ENCODE measurements at places on chromosomes 5 and 9. TPM values are rescaled to one million over a fixed set of nuclear protein-coding genes. Genes with fewer than 3 reads are reported as not detected.
A peak's percentile ranks its signal among the peaks of the same experiment; 100 is the strongest.

Gene RETREG1
- total RNA-seq, result 8.5 TPM

Gene PLEKHG4B
- total RNA-seq, result 1.4 TPM

Gene IZUMO3
- total RNA-seq, result not detected

Gene NMUR2
- not detected for total RNA-seq

Gene GFI1B
- total RNA-seq, result not detected

Gene DEPDC1B
- total RNA-seq, result 23.8 TPM

Gene GHR
- total RNA-seq, result 2.2 TPM

GRCh38 chr5:160458806-160459800 lies 37.4 kb downstream of the PTTG1 start:
- 0 out of 2 replicates have a peak, but pooled peaks cover 3% of the 10 kb centered on the region for H3K27me3 ChIP-seq
- H3K4me3 ChIP-seq, result no peak overlapping the region
- no peak overlapping the region for H3K27ac ChIP-seq
- no peaks in the 10 kb centered on the region for H3K36me3 ChIP-seq

DNA sequence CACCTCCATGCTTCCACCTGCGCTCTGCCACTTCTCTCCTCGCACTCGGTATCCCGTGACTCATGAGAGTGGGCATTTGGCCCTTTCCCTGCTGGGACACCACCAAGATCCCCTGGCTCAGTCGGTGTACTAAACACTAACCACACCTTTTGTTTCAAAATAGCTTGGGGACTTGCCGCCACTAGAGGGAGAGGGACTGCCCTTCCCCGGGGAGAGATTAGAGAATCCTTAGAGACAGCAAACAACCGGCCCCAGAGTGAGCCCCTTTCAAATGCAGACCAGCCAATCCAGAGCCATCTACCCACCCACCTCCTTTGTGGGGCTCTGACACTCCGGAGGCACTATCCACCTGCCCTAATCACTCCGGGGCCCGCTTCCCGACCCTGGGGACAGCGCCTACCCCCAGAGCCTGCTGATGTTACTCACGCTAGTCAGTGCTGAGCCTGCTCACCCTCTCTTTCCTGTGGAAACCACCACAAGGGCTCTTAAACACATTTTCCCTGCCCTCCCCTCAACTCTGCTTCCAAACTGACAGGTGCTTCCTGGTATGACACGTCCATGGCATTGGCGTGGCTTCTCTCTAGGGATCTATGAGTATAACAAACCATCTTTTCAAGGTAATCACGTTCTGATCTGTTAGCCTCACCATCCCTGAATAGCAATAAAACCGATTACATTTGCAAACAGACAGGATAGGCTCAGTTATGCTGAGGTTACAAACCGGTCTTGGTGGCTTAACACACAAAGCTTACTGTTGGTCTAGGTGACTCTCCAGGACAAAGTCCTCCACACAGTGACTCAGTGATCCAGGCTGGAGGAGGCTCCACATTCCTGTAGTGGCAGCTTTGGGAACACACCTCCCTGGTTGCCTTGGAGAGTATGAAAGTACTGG lies 180.1 kb upstream of the MVB12B start:
- peak; percentile 41 for DNase-seq
- H3K4me3 ChIP-seq, result no peak overlapping the region
- no peaks in the 10 kb centered on the region for H3K4me1 ChIP-seq

GRCh38 chr5:131363811-131364506 lies 100.1 kb downstream of the CDC42SE2 start:
- H3K36me3 ChIP-seq, result no peaks in the 10 kb centered on the region
- no peaks in the 10 kb centered on the region for H3K27me3 ChIP-seq
- no peak overlapping the region for H3K27ac ChIP-seq
- H3K4me3 ChIP-seq, result no peak overlapping the region

GRCh38 chr5:134409321-134409720 lies 2.4 kb downstream of the CDKN2AIPNL start:
- H3K4me3 ChIP-seq, result 0 out of 2 replicates have a peak overlapping the region, but pooled peaks have one; percentile 24
- no peaks in the 10 kb centered on the region for H3K36me3 ChIP-seq
- no peak overlapping the region for H3K27ac ChIP-seq

DNA sequence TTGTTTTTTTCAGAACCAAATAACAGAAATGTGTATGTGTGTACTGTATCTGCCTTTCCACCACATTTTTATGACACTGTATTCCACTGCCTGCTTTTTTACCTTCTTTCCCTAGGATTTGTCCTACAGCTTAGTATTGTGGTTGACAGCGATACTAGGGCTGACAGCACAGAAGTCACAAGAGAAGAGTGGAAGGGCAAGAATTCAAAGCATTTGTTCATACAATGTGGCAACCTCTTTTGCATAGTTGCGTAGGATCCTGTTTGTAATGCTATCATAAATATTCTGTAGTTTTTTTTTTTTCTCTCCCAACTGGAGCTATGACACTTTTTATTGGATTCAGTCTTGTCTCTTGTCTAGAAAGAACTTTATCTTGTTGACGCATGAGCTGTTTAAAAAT lies 5.6 kb upstream of the BNIP1 start:
- H3K27ac ChIP-seq, result no peak overlapping the region
- H3K27me3 ChIP-seq, result no peaks in the 10 kb centered on the region
- no peaks in the 10 kb centered on the region for H3K4me1 ChIP-seq
- no peak overlapping the region for H3K4me3 ChIP-seq

GRCh38 chr5:104635227-104635626 lies 1072.6 kb upstream of the NUDT12 start:
- H3K27me3 ChIP-seq, result no peaks in the 10 kb centered on the region
- H3K4me3 ChIP-seq, result no peak overlapping the region
- peak; percentile 37 for DNase-seq
- no peaks in the 10 kb centered on the region for H3K4me1 ChIP-seq

DNA sequence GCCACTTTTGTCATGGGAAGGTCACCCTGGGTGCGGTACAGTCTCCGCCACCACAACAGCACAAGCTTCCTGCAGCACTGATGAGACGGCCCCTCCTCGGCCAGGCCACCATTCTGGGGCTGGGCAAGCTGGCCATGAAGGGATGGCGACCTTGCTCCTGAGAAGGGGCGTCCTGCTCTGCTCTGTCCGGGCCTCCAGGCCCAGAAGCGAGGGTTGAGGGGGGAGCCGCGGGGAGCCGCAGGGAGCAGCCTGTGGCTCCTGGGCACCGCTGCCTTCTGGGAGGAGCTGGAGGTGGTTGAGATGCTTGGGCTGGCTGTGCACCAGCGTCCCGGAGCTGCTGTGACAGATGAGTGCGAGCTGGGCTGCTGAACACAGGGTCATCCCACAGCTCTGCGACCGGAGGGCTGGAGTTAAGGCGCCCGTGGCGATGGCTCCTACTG lies 84.3 kb upstream of the RAPGEF1 start:
- 0 out of 2 replicates have a peak, but pooled peaks cover 4% of the 10 kb centered on the region for H3K27me3 ChIP-seq
- H3K4me1 ChIP-seq, result peaks cover 4% of the 10 kb centered on the region
- DNase-seq, result no peak
- H3K36me3 ChIP-seq, result no peaks in the 10 kb centered on the region
- H3K27ac ChIP-seq, result no peak overlapping the region
- H3K4me3 ChIP-seq, result no peak overlapping the region

DNA sequence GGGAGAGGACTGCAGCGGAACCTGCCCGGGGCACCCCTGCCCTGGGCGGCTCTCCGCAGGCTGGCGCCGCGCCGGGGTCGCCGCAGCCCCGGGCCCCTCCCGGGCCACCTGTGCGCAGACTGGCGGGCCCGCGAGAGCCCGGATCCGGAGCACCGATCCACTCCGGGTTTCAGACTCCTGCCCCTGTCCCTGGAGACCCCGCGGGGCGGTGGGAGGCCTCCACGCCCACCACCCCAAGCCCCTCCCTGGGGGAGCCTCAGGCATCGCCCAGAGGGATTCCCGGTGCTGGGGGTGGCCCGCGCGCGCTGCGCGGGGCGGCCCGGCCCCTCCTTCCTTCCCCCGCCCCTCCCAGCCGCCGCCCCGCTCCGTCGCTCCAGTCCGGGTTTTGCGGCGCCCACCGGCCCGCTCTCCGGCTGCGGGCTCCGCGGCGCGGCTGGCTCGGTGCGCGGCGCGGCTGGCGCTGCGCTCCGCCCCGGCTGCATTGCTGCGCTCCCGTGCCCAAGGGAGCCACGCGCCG lies at the start of gene UNC5A:
UNC5A (plus strand) TSS at position 479 of the 517 bp plus-strand sequence. CDS start 192 bp downstream, outside the sequence.
- no peaks in the 10 kb centered on the region for H3K36me3 ChIP-seq
- H3K27me3 ChIP-seq, result peaks cover 39% of the 10 kb centered on the region
- H3K4me1 ChIP-seq, result peaks cover 10% of the 10 kb centered on the region
- DNase-seq, result peak; percentile 51
- peak within 1 kb of the TSS; percentile 56 for H3K4me3 ChIP-seq
- no peak within 1 kb of the TSS for H3K27ac ChIP-seq

DNA sequence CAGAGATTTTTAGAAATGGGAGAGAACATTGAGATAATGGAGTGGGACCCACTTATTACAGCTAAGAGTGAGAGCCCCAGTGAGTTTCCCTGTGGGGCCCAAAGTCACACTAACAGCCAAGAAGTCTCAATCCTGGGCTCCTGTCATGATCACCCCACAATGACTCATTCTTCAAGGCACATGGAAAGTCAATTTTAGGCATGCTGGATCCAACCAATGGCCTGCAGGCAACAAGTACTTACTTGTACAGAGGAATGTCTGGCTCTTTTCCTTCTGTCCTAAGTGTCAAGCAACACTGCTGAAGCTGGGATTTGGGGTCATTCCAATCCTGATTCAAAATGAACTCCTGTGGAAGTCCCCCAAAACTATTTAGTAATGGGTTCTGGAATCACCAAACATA lies 123.1 kb downstream of the DROSHA start:
- no peaks in the 10 kb centered on the region for H3K27me3 ChIP-seq
- H3K27ac ChIP-seq, result no peak overlapping the region
- no peak overlapping the region for H3K4me3 ChIP-seq
- H3K4me1 ChIP-seq, result peaks cover 15% of the 10 kb centered on the region

- H3K27ac ChIP-seq, result no peak overlapping the region
- no peak for DNase-seq
- H3K36me3 ChIP-seq, result no peaks in the 10 kb centered on the region
Measured at GRCh38 chr5:170345971-170346370, 43.2 kb downstream of the KCNMB1 start.

GRCh38 chr5:17808566-17808965 lies 174.3 kb downstream of the TAF11L14 start:
- H3K4me1 ChIP-seq, result peaks cover 15% of the 10 kb centered on the region
- no peaks in the 10 kb centered on the region for H3K36me3 ChIP-seq

DNA sequence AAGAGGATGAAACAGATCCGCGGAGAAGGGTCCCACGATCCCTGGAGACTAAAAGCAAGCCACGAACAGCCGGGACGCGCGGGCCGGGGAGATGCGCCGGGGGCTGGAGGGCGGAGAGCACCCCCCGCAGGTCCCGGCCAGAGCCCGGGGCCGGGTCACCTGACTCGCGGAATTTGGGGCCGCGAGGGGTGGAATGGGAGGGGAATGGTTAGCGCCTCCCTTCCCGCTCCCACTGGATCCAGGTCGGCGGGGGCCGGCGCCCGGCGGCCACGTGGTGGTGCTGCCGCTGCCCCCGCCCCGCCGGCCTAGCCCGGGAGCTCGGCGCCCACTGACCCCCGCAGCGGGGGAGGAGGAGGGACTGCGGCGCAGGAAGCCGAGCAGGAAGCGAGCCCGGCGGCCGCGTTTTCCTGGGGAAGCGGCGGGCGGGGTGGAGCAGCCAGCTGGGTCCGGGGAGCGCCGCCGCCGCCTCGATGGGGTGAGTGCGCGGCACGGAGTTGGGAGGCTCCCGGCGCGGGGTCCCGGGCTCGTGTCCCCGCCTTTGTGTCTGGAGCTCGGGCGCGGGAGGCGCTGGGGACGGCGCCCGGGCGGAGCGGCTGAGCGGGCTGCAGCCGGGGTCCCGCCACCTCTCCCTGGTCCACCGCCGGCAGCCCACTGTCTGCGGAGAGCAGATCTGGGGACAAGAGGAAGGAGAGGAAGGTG lies at the start of gene RAI14:
RAI14 (plus strand) TSS at position 328 of the 699 bp plus-strand sequence. CDS start 30,592 bp downstream, outside the sequence.
- H3K27ac ChIP-seq, result peak within 1 kb of the TSS; percentile 89
- peaks cover 4% of the 10 kb centered on the region for H3K36me3 ChIP-seq
- H3K4me1 ChIP-seq, result peaks cover 37% of the 10 kb centered on the region
- no peaks in the 10 kb centered on the region for H3K27me3 ChIP-seq

DNA sequence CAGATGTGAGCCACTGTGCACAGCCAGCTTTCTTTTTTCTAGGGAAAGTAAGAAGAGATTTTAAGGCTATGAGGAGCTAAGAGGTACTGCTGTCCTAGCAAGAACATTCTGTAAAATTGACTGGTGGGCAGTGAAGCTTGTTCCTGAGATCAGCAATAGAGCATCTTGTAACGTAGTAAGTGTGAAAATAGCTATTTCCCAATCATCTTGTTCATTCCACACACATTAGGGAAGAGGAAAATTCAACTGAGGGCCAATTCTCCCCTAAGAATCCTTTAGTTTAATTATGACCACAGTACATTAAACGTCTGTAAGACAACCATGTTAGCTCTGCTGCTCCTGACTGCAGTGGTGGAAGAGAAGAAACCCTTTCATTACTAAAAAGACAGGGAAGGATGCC lies 246.2 kb downstream of the EFNA5 start:
- no peaks in the 10 kb centered on the region for H3K36me3 ChIP-seq
- no peaks in the 10 kb centered on the region for H3K27me3 ChIP-seq
- peak overlapping the region; percentile 89 for H3K27ac ChIP-seq
- no peak overlapping the region for H3K4me3 ChIP-seq

DNA sequence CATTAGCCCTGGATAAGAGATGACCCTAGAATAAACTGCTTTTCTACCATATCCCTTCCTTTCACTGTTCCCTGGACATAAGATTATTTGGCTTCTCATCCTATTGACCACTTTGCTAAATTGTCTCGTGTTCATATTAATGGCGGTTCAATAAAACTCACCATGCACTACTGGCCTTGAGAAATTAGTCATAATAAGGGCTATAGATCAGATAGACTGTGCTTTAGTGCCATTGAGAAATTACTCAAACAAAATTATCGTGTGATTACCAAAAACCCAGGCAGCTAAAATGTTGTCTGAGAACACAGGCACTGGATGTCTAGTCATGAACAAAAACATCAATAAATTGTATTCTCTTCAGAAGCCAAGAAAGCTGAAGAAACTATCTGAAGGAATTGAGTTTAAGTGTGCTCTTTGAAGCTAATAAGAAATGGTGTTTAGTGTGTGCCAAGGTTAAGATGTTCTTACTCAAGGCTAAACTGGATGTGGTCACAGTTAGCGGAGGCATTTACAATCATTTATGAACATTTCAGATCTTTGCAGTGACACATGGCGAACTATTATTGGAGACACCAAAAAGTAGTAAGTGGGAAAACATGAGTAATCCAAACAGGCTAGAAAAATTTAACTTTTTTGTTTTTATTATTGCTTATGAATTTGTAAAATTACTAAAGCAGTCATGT lies 460.4 kb upstream of the RORB start:
- no peak overlapping the region for H3K4me3 ChIP-seq
- H3K4me1 ChIP-seq, result no peaks in the 10 kb centered on the region
- no peaks in the 10 kb centered on the region for H3K36me3 ChIP-seq
- H3K27ac ChIP-seq, result no peak overlapping the region

DNA sequence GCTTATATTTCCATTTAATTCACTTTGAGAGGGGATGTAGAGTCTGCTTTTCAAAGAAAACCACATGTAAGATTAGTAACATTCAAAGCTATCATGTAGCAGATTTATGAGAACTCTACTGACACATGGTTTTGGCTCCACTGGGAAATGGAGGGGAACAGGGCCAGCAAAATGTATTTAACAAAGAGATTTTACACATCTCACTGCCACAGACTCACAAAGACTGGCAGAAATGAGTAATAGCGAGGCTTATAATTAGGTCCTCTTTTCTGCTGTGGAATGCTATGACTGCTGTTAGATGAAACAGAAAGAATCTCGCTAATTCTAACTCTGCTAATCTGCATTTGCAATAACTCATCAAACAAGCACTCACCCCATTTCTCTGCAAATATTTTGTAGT lies 4.5 kb downstream of the DAP start:
- H3K27ac ChIP-seq, result no peak overlapping the region
- no peaks in the 10 kb centered on the region for H3K27me3 ChIP-seq
- peaks cover 32% of the 10 kb centered on the region for H3K4me1 ChIP-seq

Data from PC-3 (cell line).